ENCODE measurements at places on chromosomes 6 and 20.

DNA sequence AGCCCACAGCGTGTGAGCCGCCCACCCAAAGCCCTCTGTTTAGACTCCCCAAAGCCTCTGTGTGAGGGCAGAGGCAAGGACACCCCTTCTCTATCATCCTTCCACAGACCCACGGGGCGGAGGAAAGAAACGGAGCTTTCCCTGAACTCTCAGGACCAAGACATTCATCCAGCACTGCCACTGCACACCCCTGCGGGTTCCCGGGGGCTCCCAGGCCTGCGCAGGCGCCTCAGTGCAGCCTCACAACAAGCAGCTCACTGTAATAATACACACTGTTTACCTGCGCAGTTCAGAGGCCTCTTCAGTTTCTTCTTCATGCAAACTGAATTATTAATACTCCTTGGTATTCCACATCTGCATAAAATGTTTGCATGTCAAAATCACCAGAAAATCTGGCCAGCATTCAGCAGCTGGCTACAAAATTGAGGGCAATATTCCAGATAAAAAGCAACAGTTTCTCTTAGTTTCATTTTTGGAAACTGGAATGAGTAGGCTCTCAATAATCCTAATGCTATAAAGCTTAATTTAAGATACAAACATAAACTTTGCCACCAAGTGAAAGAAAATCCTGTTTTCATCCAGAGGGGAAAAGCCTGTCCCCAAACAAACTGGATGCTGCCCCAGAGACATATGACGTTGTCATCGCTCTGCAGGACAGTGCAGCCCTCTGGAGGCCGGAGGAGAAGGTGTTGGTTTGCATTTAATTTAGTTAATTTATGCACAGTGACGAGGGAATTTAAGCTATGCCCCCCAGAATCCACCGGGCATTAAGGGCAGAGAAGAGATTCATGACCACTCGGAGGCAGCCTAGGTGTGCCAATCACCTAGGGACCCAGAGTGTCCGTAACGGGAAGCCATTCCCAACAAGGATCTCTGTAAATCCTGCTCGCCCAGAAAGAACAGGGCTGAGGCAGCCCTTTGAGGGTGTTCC is 45.3 kb downstream of the NINL start:
- no peak for DNase-seq

DNA sequence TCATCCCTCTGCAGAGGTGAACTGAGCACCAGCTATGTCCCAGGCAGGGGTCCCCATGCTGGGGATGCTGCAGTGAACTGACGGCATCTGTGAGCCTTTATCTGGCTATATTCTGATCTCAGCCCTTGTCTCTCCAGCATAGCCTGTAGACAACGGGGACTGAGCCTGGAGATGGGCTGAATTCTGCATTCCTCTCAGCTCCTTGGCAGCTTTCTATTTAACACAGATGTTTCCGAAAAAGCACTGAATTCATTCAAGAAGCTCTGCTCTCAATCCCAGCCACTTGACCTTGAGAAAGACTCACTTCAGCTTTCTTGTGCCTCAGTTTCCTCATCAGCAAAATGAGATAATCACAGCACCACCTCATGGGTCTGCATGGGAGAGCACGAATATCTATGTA is 204.4 kb upstream of the PMEPA1 start:
- no peak for DNase-seq

GRCh38 chr20:57977141-57977540 is 251.3 kb downstream of the ANKRD60 start:
- DNase-seq: no peak

DNA sequence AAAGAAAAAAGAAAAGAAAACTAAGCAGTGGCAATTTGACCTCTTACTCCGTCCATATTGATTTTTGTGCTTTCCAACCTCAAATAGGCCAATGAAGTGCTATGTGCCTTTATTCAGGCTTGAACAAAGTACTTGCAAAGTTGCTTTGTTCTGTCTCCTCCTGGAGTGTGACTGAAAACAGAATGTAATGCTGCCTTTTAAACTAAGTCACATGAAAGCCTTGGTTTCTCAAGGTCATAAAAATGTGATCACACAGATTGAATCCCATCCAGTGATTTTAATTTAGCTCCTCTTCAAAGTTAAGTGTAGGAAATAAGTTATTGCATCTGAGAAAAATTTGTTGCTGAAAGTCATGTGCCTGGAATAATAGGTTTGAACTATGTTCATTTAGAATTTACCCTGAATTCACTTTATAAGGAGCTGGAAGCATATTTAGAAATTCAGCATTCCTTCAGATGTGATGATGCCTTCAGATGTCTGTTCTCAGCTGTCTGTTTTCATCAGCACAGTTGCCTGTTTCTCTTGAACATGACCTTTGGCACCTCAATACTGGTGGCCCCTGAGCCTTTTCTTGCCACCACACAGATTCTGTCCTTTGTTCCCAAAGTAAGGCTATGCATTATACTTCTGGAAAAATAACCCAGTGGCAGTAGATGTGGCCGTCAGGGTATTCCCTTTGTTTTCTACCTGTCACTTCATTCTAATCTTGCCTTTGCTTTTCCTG is 48.8 kb downstream of the KIZ start:
- no peak for DNase-seq

DNA sequence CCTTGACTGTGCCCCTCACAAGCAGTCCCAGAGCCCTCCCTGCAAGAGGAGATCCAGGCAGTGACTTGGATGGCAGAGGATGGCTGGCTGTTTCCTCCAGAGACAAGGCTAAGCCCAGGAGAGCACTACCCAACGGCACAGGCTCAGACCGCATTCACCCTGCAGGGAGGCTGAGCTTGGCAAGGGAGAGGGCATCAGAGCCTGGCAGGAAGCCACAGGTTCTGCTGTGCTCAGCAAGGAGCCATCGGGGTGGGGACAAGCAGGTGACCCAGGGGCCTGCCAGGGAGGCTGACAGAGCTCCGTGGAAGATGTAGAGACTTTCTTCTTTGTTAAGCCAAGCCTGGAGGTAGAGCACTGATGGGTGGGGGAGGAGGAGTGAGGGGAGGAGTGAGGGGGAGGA is 159.2 kb upstream of the CST7 start:
- no peak for DNase-seq

DNA sequence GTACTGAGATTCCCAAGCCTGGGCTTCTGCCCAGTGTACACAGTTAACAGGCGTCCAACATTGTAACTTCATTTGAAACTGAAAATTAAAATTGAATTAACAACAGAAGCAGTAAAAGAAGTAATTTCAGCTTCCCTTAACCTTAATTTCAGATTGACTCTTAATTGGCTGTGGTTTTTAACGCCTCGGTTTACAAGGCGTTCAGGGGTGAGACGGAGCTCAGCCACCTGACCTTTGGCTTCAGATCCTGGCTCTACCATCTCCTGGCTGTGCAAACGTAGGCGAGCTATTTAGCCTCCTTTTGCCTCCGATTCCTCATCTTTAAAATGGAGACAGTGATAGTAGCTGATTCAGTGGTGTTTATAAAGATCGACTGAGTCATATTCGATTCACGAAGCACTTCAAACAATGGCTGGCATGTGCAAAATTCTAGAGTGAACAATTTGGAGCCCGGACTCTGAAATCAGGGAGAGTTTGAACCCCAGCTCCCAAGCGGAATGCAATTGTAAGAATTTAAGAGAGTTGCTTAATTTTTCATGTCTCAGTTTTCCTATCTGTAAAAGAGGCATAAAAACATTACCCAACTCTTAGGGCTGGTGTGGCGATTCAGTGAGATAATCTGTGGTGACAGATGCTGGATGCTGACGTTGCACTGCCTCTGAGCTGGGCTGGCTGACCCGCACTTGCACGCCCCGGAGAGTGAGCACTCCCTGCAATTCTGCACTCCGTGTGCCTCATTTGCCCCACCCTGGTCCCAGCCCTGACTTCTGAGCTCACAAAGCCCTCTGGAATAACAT is 23.5 kb upstream of the OCSTAMP start:
- no peak for DNase-seq

GRCh38 chr6:43469947-43470346 is 7.4 kb upstream of the TJAP1 start:
- no peak for DNase-seq

GRCh38 chr6:28585335-28585734 is 59.7 kb downstream of the GPX5 start:
- DNase-seq: peak; percentile 9

DNA sequence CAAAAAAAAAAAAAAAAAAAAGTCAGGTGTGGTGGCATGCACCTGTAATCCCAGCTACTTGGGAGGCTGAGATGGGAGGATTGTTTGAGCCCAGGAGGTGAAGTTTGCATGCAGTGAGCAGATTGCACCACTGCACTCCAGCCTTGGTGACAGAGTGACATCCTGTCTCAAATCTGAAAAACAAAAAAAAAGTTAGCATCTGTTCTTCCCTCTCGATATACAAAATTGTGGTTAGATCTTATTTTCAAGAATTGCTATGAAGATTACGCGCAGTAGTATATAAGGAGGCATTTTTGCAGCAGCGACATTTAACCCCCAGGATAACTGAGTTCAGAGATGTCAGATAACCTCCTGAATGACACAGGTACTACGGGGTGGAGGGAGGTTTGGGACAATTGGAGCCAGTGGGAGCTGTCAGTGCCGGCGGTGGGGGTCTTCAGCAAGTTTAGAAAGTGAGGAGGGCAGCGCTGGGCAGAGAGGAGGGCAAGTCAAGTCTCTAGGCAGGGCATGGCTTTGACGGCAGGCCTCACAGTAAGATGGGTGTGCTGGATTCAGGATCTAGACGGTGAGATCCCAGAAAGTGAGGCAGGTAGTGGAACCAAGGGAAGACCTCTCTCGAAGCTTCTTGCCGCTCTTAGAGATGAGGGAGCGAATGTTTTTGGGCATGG is 26.2 kb upstream of the MRPS18A start:
- no peak for DNase-seq

DNA sequence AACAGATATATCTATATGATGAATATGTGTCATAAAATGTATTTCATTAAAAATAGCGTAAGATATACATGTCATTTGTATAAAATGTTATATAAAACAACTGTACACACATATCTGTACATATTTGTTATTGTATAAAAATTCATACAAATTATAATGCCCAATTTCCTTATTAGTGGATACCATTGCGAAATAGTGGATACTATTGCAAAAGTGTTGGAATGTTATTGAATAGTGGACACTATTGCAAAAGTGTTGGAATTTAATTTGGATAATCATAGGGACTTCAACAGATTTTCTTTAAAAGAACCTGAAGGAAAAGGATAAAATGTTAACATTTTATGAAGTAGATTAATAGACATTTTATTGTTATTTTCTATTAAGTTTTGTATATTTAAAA is 487.4 kb downstream of the HAO1 start:
- DNase-seq: no peak

GRCh38 chr6:149271348-149272340 is 45.9 kb upstream of the TAB2 start:
- DNase-seq: no peak

- DNase-seq: no peak
Measured at GRCh38 chr6:158414851-158415262, 102.6 kb downstream of the TULP4 start.

GRCh38 chr20:23782366-23782983 is 31.7 kb upstream of the CST1 start:
- peak; percentile 31 for DNase-seq

DNA sequence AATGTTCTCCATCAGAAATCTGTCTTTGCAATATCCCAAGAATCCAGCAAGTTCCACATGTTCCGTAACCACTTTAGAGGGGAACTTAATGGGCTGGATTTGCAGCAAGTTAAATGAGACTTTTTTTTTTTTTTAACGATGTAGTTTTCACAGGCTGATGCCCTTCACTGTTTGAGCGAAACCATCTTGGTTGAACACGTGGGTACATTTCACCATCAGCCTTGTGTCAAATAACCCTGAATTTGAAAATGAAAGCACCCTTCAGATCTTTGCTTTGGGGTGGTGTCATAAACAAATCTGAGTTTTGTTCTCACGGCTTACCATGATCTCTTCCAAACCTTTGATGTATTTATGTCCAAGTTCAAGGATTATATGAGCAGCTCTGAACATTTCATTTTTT is 73.7 kb upstream of the EXOC2 start:
- no peak for DNase-seq

- no peak for DNase-seq
Measured at GRCh38 chr6:161344626-161345025, 70.8 kb upstream of the AGPAT4 start.

GRCh38 chr20:2742934-2743559 is 50.5 kb downstream of the EBF4 start:
- DNase-seq: peak; percentile 79

DNA sequence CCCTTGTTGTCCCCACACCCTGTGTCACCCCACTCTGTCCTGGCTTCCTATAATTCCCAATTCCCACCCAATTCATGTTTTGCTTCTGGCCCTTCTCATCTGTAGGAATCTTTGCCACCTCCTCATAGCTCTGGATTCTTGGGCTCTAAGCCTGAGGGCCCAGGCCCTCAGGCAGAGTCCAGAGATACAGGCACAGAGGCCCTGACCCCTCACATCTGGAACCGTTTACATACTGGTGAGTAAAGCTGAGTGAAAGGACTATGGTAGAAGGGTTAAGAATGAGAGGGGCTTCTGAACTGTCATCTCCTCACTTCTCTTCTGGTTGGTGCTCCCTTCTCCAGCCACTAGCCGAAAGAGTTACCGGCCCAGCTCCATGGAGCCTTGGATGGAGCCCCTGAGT is 13.6 kb downstream of the PRRC2A start:
- no peak for DNase-seq

DNA sequence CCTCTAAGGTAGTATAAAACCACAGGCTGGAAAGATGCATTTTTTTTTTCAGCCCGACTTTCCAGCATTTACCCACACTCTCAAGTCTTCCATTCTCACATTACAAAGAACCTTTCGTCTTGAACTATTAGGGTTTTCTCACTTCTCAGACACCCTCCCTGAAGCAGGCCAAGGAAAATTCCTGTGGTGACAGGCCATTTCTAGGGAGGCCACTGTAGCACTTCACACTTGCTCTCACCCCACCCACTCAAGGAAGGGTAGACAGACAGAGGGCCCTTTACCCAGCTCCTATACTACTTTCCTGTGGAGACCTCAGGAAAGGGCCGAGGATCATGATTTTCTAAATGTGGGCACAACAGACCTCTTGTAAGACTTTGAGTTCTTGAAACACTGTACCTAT is 27.7 kb downstream of the KCNS1 start:
- no peak for DNase-seq

Data from urothelium cell line (cell line).